Cardiac muscle cell (in vitro differentiated cells and primary cell): ENCODE measurements at places on chromosomes 4 and X. TPM values are rescaled to one million over a fixed set of nuclear protein-coding genes. Genes with fewer than 3 reads are reported as not detected.

MAGEA4 gene
- not detected in 2 replicates for polyA plus RNA-seq

TEX13B gene
- polyA plus RNA-seq = not detected in 2 replicates

EGF gene
- 3.0 TPM in 2 replicates for polyA plus RNA-seq

CENPE gene
- 3.5 and 19.2 TPM in 2 replicates for polyA plus RNA-seq

PHEX gene
- 0.39 and 0.62 TPM in 2 replicates for polyA plus RNA-seq

ADAMTS3 gene
- polyA plus RNA-seq = 1.2 and 3.3 TPM in 2 replicates

POU3F4 gene
- polyA plus RNA-seq = not detected in 2 replicates

ESX1 gene
- not detected in 2 replicates for polyA plus RNA-seq

UGT2B15 gene
- polyA plus RNA-seq = not detected in 2 replicates

DNA sequence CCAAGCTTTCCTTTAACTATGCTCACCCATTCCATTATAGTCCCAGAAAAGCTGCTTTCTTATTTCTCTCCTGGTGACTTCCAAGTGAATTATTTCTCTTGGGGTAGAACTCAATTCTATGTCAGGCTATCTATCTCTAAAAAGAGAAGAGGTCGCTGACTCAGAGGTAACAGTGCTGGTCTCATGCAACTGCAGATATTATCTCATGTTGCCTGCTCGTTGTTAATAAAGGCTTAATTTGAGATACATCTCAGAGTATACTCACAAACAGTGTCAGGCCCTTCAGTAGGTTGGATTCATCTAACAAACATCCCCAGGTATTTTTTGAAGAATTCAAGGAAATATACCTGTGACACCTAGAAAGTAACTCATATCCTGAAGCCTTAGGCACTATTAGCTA is 2.7 kb downstream of the TMEM154 start:
- no peak for DNase-seq

DNA sequence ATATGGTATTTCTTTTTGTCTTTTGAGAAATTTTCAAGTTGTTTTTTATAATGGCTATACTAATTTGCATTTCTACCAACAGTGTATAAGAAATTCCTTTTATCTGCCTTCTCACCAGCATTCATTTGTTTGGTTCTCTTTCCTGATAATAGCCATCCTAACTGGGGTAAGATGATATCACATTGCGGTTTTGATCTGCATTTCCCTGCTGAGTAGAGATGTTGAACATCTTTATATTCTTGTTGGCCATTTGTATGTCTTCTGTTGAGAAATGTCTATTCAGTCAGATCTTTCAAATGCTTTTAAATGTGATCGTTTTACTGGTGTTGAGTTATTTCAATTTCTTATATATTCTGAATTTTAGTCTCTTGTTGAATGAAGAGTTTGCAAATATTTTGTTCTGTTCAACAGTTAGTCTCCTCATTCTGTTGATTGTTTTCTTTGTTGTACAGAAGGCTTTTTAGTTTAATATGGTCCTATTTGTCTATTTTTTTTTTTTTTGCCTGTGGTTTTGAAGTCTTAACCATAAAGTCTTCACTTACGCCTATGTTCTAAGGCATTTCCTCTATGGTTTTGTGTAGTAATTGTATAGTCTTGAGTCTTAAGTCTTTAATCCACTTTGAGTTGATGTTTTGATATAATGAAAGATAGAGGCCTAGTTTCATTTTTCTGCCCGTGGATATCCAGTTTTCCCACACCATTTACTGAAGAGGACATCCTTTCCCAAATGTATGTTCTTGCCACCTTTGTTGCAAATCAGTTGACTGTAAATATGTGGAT is 1566.9 kb downstream of the STIM2 start:
- DNase-seq = no peak

- no peak for DNase-seq
These were observed 6.5 kb downstream of the TRIM2 start for GRCh38 chr4:153210727-153211126.

GRCh38 chr4:4693258-4693657 is 151.4 kb upstream of the STX18 start:
- DNase-seq = no peak

- no peak for DNase-seq
These were observed 45.1 kb upstream of the CDX4 start for GRCh38 chrX:73401591-73402266.

GRCh38 chrX:68114573-68115129 is 318.6 kb downstream of the OPHN1 start:
- no peak for DNase-seq

GRCh38 chr4:168854350-168854921 is 155.6 kb downstream of the CBR4 start:
- peak; percentile 24 for DNase-seq

- no peak for DNase-seq
These were observed 511.0 kb upstream of the KLHL4 start for GRCh38 chrX:87006561-87006960.

GRCh38 chrX:6885396-6885795 is 262.1 kb upstream of the STS start:
- DNase-seq = no peak

GRCh38 chrX:82648062-82648461 is 860.0 kb upstream of the POU3F4 start:
- peak; percentile 1 for DNase-seq

DNA sequence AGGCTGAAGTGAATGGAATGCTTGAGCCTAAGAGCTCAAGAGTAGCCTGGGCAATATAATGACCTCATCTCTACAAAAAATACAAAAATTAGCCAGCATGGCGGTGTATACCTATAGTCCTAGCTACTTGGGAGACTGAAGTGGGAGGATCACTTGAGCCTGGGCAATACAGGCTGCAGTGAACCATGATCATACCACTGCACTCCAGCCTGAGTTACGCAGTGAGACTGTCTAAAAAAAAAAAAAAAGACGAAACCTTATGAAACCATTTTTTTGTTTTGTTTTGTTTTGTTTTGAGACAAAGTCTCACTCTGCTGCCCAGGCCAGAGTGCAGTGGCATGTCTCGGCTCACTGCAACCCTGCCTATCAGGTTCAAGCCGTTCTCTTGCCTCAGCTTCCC is 36.9 kb downstream of the TLR10 start:
- DNase-seq = no peak

DNA sequence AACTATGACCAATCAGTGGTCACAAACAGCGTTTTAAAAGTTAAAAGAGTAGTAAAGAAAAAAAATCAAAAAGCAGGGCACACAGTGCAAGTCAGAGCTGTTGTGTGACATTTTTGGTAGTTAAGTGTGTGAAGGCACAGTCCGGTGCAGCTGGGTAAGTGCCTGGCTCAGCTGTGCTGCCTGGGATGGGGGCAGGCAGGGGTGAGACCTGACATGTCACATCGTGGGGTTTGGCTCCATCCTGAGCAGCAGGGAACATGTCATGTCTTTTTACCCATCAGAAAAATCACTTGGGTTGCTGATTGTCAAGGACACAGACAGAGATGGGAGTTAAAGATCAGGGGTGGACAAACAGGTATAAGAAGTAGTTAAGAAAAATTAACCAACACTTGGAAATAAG is 125.1 kb downstream of the NSUN7 start:
- DNase-seq = no peak

GRCh38 chr4:83552083-83552482 is 16.2 kb downstream of the GPAT3 start:
- DNase-seq = no peak

DNA sequence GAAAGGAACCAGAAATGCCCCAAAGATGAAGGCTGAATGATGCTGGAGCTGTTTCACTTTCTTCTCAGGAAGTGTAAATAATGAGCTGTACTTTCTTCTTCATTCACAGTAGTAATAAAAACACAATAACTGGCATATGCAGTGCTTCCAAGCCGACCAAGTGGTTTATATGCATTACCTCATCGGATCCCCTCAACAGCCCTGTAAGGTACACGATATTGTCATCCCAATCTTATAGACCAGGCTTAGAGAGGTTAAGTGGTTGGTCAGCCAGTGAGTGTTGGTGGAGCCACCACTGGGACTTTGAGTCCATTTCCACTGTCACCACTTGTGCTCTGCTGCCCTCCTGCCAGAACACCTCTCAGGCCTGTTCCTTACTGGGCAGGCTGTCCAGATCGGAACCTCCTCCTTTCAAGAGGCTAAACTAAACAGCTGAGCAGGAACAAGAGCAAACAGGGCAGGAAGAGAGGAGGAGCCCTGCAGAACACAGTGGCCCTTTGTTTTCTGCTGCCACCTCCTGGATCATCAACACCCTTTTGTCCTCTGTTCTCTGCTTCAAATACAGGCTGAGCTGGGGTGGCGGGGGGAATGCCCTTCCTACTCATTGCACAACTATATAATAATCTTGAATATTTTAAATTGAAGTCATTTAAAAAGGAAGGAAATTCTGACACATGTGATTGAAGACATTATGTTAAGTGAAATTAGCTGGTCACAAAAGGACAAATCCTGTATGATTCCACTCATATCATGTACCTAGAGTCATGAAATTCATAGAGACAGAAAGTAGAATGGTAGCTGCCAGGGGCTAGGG is 112.5 kb upstream of the ATP6AP2 start:
- peak; percentile 85 for DNase-seq

- DNase-seq = peak; percentile 49
These were observed 4.6 kb upstream of the SOWAHD start for GRCh38 chrX:119753639-119754257.

GRCh38 chr4:187417721-187418120 is 577.9 kb upstream of the ZFP42 start:
- no peak for DNase-seq

DNA sequence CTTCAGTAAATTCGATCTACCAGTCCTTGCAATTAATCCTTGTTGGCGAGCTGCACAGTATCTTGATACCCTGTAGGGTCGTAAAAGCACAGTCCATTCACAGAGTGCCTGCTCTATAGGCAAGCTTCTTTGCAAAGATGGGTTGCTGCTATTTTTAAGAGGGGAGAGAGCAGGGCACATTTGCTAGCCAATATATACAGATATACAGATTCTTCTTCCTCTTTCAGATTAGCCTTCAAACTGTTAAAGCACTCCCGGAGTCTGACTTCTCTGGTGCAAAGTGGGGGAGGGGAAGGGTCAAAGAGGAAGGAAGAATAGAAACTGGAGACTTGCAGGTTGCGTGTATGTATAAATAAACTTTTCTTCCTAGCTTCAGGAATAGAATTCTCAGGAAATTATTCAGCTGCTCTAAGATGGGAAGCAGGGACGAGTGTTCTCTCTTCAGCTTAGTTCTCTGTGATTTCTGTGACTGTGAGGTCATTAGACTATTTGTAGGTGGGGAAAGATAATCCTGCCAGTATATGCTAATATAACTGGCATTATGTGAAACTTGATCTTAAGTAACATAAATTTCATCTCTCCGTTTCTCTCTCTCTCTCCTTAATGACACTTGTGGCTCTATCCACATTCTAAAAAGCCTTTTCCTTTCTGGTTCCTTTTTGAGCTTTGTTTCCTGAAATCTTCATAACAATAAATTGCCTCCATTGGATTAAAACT is at the start of gene CYSLTR1:
CYSLTR1 (minus strand) TSS at position 242 of the 717 bp plus-strand sequence. CDS start 53,865 bp downstream, outside the sequence.
- DNase-seq = peak; percentile 3

DNA sequence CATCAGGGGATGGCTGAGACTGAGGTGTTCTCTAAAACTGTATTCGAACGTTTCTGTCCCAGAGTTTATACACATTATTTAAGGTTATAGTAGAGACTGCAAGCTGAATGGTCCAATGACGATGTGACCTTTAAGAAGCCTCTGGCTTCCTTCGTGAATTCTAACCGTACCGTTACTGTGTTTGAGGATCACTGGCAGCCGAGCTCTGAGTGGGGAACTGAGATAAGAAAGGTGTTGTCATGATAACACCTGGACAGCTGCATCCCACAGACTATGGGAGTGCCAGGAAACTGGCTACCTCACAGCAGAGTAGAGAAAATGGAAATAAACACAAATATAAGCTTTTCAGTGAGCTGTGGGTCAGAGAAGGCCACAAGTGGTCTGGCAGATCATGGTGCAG is 59.0 kb downstream of the HMGB2 start:
- DNase-seq = no peak

DNA sequence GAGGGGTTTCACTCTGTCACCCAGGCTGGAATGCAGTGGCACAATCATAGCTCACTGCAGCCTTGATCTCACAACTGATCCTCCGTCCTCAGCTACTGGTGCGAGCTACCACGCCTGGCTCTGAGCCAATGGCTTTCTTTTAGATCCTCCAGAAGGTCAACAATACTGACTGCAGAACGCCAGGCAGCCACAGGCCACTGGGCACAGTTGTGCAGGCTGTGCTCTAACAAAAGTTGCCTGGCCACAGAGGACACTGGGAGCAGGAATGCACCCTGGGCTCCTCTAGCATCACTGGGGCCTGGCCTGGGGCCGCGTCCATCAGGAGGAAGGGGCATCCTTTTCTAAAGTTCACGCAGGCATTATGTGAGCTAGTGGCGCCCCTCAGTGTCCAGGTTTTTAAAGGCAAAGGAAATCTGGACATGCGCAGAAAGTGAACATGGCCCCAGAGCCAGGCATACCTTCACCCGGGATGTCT is 14.9 kb upstream of the PORCN start:
- peak; percentile 52 for DNase-seq

GRCh38 chr4:108185252-108185651 is 16.5 kb upstream of the LEF1 start:
- DNase-seq = no peak

GRCh38 chr4:87849612-87850011 is 16.8 kb downstream of the MEPE start:
- peak; percentile 58 for DNase-seq

DNA sequence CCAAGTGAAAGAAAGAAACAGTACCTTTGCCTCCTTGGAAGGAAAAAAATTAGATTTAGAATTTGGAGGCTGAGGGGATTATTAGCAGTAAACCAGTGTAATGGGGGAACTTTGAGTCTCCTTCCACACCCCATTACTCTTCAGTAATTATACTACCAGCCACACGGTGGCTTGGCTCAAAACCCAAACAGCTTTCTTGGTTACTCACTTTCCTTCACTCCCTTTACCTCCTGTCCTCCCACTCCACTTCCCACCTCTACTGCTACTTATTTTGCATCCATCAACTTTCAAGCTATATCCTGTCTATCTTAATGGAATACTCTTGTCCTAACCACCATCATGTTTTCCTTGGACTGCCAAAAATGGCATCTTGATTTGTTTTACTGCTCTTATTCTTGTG is 310.6 kb upstream of the AADAT start:
- no peak for DNase-seq

- DNase-seq = no peak
These were observed 132.5 kb downstream of the APBB2 start for GRCh38 chr4:41081847-41082246.

DNA sequence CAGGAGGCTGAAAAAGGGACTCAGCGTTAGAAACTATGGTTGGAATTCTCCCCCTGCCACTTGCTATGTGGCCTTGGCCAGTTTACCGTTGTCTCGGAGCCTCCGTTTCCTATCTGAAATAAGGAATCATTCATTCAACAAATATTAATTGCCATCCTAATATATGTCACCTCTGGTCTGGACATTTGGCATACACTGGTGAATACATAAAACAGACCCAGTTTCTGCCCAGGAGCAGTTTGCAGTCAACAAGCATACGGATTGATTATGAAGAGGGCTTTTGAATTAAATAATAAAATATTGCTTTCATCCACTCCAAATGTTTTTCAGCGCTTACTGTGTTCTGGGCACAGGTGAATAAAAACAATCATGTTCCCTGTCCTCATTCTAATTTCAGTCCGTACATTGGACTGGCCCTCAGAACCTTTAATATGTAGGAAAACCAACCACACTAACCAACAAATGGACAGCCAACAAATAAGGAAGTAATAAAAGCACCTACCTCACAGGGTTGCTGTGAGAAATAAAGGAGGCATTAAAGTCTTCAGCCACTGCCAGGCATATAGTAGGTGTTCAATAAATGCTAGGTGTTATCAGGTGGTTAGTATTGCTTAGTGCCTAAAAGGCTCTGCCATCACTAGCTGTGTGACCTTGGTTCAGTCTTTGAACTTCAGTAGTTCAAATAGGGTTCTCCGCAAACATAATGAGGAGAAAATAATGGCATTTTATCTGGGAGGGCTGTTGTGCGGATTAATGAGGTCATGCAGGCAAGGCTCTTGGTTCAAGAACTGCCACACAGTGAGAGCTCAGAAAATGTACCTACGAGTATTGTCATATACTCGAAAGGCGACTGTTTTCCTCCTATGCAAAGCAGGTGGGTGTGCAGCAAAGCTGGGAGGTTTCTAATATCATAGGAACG is 7.3 kb upstream of the GSX2 start:
- no peak for DNase-seq
